Karpas-422 (cell line): ENCODE measurements at places on chromosomes 5 and 9. TPM values are rescaled to one million over a fixed set of nuclear protein-coding genes. Genes with fewer than 3 reads are reported as not detected.
A peak's percentile ranks its signal among the peaks of the same experiment; 100 is the strongest.

- DNase-seq: no peak
These were observed 534.1 kb upstream of the CDH6 start for GRCh38 chr5:30659417-30659816.

- DNase-seq: no peak
These were observed 86.0 kb downstream of the TARS1 start for GRCh38 chr5:33526755-33527154.

DNA sequence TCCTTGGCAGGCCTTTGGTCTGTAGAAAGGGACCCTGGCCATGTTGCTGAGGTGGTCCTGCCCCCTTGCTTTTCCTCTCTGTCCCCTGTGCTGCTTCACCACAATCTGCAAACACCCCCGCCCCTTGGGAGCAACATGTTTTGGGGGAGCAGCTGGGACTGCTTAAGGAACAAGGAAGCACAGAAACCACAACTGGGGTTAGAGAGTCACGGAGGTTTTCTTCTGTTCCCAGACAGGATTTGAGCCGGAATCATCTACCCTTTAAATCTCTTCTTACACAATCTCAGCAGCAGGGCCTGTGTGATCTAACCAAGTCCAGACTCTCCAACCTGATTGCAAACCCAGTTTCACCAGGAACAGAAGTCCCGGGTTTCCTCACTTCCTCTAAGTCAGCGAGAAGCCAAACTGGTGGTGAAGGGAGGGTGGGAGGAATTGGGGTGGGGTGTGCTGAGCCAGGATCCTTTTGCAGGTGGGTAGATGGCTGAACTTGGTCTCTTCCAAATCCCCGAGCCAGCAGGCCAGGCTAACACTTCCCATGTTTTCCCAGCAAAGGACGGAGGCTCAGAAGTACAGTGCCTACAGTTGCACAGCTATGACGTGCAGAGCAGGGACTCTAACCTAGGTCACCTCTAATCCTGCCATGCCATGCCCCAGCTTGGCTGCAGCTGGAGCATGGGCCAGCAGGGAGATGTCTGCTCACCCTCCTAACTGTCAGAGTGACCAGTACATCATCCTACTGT is 25.0 kb downstream of the SH3PXD2B start:
- no peak for DNase-seq

- peak; percentile 72 for DNase-seq
These were observed 576 bp downstream of the CHD1 start for GRCh38 chr5:98927989-98928872.

DNA sequence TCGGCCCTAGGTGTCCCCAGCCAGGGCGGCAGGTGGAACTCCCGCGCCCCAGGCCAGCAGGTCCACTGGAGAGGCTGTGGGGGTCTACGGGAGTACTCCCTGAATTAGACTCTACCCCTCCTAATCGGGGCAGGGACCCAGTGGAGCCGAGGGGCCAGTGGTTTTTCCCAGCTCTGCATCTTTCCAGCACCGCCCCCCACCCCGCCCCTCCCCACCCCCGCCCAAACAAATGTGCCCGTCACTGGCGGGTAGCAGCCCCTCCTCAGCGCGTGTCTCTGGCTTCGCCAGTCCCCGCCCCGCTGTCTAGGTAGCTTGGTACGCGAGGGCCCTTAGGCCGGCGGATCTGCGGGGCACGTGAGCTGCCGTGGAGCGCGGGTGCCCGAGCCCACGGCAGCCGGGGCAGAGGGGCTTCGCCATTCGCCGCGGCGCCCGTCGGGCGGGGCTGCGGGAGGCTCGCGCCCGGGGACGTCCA is 7.0 kb downstream of the UNC5A start:
- no peak for DNase-seq

DNA sequence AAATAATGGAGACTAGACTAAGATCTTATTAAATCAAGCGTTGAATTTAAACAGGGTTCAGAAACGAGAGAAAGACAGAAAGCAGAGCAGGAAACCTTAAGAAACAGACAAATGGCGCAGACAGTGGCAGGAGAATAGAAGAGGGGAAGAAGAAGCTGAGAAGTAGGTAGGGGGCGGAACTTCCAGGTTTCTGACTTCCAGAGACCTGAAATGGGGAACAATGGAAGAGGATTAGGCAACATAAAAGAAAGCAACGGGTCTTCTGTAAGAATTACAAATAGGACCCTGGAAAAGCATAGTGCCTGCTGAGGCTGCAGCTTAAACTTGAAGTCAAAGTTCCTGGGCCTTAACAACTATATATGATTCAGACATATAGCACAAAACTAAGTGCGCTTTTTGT is 101.7 kb downstream of the BNC2 start:
- DNase-seq: no peak

DNA sequence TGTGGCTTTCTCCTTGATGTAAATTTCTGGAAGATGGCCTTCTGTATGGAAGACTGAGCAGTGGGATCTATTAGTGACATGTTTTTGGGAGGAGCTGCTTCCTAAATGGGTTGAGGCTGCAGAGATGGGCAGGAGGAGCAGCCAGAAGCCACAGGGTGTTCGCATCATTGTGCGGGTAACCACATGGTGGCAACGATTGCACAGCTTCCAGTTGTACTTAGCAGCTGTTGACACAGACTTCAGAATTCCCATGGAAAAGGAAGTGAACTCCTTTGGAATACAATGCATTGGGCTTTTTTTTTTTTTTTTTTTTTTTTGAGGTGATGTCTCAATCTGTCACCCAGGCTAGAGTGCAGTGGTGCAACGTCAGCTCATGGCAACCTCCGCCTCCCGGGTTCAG is 297.3 kb downstream of the NR3C1 start:
- peak; percentile 63 for DNase-seq

GRCh38 chr5:149421834-149422233 is 42.7 kb upstream of the IL17B start:
- no peak for DNase-seq

Gene ALDH1A1
- total RNA-seq: not detected in 2 replicates

Gene GMCL2
- total RNA-seq: not detected in 2 replicates

Gene GABRG2
- total RNA-seq: not detected in 2 replicates
